Activated T-helper 1 cell treated with anti-CD3 and anti-CD28 coated beads, Interleukin-2, amount 50 U/mL, for 16 hours (primary cell): ENCODE measurements at places on chromosomes 6 and 20.
A peak's percentile ranks its signal among the peaks of the same experiment; 100 is the strongest.

DNA sequence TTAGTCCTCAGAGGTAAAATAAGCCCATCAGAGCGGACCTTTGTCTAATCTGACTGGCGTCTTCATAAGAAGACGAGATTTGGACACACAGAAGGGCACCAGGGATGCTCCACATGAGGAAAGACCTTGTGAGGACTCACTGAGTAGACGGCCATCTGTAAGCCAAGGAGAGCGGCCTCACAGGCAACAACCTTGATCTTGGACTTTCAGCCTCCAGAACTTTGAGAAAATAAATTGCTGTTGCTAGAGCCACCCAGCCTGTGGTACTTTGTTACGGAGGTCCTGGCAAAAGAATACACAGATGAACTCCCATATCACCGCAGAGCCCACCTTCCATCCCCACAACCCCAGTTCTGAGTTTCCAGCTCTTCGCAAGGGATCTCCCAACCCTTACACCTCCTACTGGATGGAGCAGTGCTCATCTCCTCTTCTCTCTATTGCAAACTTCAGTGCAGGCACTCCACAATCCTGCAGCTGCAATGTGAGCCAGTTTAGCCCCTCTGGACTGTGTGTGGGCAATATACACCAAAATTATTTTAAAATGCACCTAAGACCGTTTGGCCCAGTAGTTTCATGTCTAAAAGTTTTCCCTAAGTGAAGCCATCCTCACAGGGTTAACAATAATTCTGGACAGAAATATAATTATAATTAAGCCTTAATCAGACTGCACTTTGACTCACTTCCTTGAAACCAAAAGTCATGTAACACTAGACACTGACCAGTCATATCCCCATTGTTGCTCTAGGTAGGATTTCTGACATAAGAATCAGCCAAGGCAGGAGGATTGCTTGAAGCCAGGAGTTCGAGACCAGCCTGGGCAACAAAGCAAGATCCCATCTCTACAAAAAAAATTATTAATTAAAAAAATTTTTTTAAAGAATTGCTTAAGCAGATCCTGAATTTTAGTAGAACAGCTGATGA is 8.8 kb upstream of the TRIM31 start:
- no peak for DNase-seq

DNA sequence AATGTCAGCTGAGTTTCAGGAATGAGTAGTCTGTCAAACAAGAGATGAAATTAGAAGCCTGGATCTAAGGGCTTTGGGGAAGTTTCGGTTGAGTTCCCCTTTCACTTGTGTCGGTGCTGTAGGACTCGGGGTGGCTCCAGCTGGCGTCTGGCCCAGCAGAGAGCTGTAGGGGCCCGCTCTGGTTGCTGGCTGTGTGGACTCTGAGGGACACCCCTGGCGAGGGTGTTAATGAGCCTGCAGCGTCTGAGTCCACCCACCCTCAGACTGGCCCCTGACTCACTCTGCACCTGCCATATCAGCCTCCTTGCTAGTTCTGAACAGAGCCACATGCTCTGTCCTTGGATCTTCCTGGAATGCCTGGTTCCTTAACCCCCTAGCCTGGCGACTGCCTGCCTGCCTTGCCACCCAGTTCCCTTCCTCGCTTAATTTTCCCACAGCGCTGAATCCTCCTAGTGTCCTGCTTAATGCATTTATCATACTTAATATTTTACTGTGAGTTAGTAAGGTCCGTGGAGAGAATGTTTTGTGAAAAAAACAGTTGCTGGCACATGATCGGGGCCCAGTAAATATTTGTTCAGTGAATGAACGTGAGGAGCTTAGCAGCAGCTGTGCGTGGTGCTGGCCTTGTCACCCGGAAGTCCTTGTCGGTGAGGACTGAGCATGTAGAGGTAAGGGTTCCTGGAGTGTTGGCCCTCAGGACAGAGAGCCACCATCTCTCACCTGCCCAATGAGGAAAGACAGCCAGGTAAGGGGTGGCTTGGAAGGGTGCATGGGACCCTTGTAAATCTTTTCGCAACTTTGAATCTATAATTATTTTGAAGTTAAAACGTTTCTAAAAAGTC is 1.6 kb downstream of the DNAJC5 start:
- no peak for DNase-seq

DNA sequence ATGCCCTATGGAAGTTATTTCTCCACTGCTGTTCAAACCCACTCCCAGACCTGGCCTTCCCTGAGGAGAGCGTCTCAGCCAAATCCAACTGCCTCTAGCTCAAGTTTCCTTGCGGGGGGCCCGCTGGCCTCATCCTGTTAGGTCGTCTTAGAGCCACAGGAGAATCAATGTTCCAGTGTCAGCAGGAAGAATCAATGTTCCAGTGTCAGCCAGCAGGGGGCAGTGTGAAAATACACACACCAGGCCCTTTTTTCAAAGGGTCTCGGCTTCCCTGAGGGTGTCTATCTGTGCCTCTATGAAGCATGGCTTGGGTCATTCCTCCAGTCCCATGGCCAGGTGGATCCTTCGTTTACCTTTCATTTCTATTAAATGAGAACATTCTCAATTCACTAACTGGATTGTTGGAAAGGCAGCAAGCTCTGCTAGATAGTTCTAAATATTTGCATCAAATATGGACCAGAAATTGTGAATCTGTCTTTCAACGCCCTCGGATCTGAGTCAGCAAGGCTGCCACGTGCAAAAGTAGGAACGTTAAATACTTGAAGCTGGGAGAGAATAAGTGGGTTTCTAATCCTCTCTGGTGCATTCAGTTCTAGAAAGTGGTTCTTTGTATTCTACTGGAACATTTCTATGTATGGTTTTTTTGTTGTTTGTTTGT is 19.2 kb downstream of the PRND start:
- DNase-seq, result peak; percentile 41

GRCh38 chr6:163427498-163428254 is 13.2 kb downstream of the QKI start:
- no peak for DNase-seq

DNA sequence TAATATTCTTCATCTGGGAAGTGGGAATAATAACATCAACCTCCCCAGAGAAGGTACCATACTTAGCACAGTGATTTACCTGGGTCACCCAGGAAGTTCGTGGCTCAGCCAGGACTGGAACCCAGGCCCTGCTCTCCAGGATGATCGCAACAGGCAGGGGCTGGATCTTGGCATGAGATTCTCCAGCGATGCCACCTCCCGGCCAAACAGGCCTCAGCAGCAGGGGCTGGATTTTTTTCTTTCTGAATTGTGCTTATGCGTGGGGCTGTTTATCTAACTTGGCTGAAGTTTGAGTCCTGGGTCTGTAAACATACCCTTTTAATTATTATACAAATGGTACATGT is 129.5 kb upstream of the PTPN1 start:
- no peak for DNase-seq
